ENCODE measurements at places on chromosomes 3 and 15.

DNA sequence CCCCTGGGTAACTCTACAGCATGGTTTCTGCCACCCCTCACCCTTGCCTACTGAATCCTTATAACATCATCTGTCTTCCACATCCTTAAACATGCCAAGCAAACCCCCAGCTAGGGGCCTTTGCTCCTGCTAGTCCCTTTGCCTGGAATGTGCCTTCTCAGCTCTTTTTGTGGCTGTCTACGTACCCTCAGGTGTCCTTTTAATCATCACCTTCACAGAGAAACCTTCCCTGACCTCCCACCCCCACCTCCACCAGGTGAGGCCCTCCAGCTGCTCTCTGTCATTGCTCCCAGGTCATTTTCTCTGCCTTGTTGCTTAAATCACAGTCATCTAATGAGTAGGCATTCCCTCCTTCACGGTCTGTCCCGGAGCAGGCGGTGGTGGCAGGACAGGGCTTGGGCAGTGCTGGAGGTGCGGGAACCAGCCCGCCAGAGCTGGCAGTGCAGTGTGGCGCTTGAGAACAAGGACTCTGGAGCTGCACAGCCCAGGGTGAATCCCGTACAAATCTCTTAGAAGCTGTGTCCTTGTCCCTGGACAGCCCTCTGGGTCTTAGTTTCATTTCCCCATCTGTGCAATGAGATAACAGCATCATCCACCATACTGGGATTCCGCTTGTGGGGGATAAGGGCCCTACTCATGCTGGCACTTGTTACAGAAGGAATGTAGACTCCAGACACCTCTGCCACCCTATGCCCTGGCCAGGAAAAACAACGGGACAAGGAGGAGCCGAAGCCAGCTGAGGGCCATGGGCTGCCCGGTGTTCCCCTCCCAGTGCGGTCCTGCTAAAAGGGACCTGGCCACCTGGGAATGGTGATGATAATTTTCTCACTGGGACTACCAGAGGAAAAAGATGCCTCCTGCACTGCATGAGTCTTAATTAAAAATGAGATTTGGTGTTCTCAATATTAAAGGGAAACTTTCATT is 52.1 kb upstream of the IQSEC1 start:
- DNase-seq: no peak

DNA sequence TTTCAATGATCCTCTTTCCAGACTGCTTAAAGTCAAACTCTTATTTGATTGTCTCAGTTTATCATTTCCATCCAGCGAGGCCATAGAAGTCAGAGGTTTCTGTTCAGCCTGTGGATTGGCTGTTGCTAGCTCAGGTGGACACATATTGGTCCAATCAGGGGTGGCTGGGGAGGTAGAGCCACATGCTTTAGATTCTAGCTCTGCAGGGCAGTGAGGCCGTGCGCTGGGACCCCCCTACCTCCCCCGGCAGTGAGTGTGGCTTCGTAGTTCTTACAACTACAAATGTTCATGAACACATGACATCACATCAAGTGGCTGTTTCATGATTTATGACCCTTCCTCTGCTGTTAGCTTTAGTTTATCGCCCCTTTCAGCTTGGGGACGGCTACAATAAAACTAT is 18.0 kb downstream of the APOD start:
- no peak for DNase-seq

DNA sequence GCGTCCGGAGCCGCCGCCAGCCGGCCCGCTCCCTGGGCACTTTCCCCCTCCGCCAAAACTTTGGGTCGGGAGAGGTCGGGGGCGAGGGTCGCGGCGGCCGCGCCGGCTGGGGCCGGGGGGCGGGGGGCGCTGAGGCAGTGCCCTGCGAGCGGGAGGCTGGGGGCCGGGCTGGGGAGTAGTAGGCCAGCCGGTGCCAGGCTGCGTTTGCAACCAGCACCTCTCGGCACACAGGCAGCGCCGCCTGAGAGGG is 452 bp downstream of the BBX start:
- DNase-seq: no peak

DNA sequence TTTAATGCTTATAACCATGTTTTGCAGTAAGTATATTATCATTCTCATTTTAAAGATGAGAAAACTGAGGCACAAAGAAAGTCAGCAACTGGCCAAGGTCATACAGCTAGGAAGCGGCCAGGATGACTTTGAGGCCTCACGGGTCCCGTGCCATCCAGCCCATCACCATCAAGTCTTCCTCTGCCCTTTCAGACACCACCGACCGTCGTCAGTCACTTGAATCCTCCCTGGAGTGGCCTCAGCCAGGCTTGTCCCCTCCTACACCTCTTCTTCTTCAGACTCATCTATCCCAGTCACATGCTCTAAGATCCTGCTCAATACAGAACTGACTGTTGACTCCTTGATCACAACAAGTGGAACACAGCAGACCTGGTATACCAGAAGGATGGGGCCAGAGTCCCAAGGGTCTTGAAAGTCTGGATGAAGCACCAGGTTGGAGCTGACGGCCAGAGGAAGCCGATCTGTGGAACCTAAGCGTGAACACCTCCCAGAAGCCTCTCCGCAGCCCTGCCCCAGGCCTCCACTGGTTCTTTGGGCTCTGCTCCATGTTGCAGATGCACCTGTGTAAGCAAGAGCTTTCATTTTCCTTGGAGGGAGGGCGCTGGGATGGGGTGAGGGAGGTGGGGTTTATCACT is 22.1 kb downstream of the ITGA11 start:
- DNase-seq: no peak

DNA sequence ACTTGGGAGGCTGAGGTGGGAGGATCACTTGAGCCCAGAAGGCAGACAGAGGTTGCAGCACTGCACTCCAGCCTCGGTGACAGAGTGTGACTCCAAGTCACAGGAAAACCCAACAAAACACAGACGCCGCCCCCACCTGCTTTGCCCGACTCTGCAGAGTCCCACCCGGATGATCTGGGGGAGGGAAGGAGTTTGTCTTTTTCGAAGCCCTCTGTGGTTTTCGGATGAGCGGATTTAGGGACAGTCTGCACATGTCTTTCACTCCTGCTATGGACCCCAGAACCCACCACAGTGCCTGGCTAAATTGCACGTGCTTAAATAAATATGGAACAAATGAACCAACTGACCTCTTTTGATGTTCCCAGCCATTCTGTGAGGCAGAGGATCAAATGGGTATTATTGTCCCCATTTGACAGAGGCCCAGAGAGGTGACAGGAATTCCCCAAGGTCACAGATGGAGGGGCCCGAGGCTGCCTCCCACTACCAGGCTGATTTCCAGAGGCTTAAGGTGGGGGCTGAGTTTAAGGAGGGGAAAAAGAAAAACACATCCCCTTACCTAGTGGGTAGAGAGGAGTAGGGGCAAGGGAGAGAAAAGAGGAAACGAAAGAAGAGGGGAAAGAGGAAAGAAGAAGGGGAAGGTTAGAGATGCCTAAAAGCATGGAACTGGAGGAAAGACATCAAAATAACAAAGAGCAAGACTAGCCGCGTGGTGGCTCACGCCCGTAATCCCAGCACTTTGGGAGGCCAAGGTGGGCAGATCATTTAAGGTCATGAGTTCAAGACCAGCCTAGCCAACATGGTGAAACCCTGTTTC is 59.4 kb upstream of the TFRC start:
- DNase-seq: no peak

GRCh38 chr15:67524235-67524634 is 3.3 kb downstream of the C15orf61 start:
- DNase-seq: no peak

- DNase-seq: no peak
These were observed 125.9 kb upstream of the PLXND1 start for GRCh38 chr3:129732200-129732876.

GRCh38 chr3:180058238-180058637 is 21.5 kb upstream of the PEX5L start:
- no peak for DNase-seq

GRCh38 chr3:5583920-5584319 is 396.4 kb downstream of the EDEM1 start:
- DNase-seq: peak; percentile 4

GRCh38 chr3:124043023-124043422 is 51.1 kb upstream of the ROPN1 start:
- DNase-seq: no peak

GRCh38 chr3:126545544-126545943 is 13.2 kb downstream of the C3orf22 start:
- no peak for DNase-seq

- DNase-seq: peak; percentile 38
These were observed 37.7 kb upstream of the FGD5 start for GRCh38 chr3:14780927-14781507.

DNA sequence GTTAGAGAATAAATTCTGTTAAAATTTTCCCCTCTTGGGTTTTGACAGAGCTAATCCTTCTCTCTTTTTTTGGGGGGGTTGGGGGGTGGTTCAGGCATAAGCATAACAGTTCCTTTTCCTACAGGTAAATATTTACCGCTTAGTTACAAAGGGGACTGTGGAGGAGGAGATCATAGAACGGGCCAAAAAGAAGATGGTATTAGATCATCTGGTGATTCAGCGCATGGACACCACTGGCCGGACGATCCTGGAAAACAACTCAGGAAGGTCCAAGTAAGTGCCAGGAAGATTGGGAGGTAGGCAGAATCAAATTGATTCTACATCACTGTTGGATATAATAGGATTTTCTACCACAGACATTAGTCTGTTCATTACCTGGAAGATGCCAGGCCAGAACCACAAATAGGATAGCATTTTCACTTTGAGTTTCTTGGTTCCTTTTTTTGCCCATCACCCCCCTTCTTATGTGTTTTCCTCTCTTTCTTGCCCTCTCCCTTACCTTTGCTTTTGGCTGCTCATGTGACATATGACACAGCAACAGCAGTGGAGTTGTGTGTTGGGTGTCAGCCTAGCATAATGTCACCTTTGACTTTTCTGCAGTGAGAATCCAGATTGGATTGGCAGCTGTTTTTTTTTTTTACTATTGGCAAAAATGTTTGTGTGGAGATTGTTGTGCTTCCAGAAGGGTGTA is 79.0 kb downstream of the CHD2 start:
- no peak for DNase-seq

- no peak for DNase-seq
These were observed 40.3 kb upstream of the TBC1D5 start for GRCh38 chr3:17782751-17783150.

- no peak for DNase-seq
These were observed 10.4 kb downstream of the PLCB2 start for GRCh38 chr15:40297356-40297755.

DNA sequence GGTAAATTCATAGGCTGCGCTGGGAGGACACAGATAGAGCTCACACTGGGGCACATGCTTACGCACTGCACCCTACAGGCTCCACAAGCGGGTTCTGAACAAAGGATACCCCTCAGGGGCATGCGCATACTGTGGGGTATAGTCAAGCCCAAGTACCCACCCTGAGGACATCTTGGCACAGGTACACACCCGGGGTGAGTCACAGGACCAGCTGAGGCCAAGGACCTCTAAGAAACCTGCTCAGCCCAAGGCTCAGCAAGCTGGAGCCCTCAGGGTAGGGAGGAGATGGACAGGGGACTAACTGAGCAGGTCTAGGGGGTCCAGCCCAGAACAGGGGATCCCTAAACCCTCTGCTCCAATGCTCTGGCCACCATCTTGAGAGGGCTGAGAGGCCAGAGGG is 3.3 kb downstream of the SHISA5 start:
- DNase-seq: peak; percentile 66

- no peak for DNase-seq
These were observed 24.5 kb upstream of the IDH2 start for GRCh38 chr15:90126596-90127435.

GRCh38 chr3:148727231-148727630 is 29.5 kb downstream of the AGTR1 start:
- DNase-seq: peak; percentile 17

DNA sequence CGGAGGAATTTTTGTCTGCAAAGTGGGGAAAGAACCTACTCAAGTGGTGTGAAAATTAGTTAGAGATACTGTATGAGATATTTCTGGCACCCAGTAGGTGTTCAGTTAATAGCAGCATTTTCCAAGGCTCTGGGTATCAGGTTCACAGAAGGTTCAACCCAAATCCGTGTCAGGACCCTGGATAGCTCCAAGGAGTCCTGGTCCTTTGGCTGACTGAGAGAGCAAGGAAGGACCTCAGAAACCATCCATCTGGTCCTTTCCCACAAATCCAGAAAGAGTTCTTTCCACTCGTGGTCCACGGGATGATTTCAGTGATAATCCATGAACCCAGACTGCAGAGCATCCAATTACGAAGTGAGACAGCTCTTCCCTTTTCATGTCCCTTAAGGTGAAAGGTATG is 51.4 kb downstream of the SLC6A11 start:
- no peak for DNase-seq

DNA sequence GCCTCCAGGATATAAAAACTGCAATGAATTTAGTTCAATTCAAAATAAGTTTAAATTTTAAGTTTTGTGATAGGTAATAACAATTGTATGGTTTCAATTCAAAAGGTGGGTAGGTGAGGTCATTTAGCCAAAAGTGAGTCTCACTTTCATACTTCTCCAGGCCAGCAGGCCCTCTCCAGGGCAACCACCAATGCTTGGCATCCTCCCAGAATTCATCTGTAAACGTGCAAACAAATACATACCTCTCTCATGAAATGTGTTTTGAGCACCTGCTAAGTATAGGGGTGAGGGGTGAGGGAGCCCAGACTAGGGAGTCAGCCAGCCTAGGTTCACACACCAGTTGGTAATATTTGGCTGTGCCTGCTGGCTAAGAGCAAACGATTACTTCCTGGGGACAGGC is 22.0 kb upstream of the RBSN start:
- DNase-seq: peak; percentile 42

GRCh38 chr3:120745466-120745865 is 2.9 kb downstream of the GTF2E1 start:
- no peak for DNase-seq

GRCh38 chr15:62832231-62832630 is 210.3 kb upstream of the TPM1 start:
- DNase-seq: peak; percentile 63

- DNase-seq: peak; percentile 13
These were observed 41.9 kb downstream of the TIPARP start for GRCh38 chr3:156716105-156716862.

DNA sequence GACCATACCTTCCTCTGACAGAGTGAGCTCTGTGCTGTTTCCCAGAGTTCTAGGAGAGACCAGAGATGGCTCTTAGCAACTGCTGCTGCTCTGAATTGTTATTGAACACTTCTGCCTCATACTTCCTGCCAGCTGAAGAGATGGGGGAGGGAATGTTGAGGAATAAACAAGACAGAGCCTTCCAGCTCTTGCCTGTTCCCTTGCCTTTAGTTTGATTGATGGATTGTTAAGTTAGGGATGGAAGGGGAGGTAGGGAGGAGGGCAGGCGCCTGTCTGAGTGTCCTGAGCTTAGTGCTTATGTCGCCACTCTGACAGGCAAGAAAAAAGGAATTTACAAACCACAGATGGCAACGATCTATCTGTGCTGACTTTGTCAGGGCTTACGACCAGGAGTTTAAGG is 42.8 kb downstream of the ZNF609 start:
- DNase-seq: no peak

DNA sequence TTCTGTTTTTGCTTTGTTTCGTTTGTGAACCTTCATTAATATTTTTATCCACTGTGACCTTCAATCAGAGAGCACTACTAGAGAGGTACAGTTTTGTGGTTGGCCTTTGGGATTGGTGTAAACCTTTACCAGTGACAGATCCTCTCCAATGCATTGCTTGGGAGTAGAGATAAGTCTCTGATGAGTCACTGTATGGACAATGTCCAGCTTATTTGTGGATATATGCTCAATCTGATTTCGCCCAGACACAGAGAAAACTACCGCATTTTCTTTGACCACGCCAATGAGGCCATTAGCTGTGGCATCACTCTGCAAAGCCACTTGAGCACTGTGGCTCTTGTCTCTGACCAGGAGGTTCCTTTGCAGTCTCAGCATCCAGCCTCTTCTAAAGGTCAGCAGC is 964.7 kb downstream of the TUSC7 start:
- DNase-seq: no peak

- DNase-seq: no peak
These were observed 266.6 kb upstream of the ICE2 start for GRCh38 chr15:60745469-60746061.

GRCh38 chr15:68377766-68378165 is 54.2 kb downstream of the ITGA11 start:
- DNase-seq: no peak

Data from PC-9 (cell line).